ENCODE measurements at places on chromosomes 12 and 14. TPM values are rescaled to one million over a fixed set of nuclear protein-coding genes. Genes with fewer than 3 reads are reported as not detected.

The SOAT2 gene
- total RNA-seq: not detected

The CHST11 gene
- total RNA-seq: 54.3 TPM

The KCNC2 gene
- total RNA-seq: not detected

The PRH2 gene
- total RNA-seq: 0.63 TPM

The UNC79 gene
- not detected for total RNA-seq

The RILPL1 gene
- 11.7 TPM for total RNA-seq

The ACVR1B gene
- 7.1 TPM for total RNA-seq

The PTHLH gene
- 0.87 TPM for total RNA-seq

The GYS2 gene
- total RNA-seq: not detected

The CFAP54 gene
- total RNA-seq: 5.3 TPM

The SENP1 gene
- total RNA-seq: 27.5 TPM

DNA sequence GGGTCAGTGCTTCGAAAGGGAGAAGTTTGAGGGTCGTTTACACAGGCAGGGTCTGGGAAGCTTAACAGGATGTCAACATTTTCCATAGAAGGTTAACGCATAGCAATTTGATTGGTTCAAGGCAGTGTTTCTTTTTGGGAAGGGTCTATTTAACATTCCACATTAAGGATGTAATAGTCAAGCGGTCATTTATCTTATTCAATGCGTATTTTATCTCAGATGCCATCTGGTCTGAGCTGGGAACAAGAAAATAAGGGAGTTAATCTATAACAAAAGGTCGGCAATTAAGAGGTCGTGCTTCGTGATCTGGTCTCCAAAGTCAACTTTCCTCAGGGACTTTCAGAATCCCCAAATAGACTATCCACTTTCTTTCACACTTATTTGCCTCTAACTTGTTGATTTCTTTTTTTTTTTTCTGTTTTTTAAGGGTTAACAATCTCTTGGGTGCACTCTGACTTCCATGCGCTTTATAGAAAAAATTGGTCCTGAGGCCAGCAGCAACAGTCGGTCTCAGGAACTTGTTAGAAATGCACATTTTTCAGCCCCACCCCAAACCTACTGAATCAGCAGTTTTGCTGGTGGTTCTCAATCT is 550 bp upstream of the RESF1 start:
- no peak for DNase-seq

DNA sequence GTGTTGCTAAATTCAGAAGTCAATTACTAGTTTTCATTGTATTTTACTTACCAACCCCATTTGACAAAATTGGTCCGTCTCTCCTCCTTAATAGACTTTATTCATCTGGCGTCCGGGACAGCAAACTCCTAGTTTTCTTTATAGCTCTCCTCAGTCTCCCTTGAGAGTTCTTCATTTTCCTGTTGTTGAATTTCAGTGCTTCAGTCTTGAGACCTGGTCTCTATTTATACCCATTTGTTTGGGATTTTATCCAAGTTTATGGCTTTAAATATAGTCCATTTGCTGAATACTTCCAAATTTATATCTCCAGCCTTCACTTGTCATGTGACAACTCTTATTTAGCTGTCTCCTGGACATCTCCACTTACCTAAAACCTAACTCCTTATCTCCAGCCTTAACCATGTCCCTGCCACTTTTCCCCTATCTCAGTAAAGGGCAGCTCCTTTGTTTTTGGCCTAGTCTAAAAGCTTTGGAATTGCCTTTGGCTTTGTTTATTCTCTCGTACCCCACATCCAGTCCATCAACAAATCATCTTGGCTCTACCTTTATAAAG is 23.5 kb downstream of the KTN1 start:
- no peak for DNase-seq

DNA sequence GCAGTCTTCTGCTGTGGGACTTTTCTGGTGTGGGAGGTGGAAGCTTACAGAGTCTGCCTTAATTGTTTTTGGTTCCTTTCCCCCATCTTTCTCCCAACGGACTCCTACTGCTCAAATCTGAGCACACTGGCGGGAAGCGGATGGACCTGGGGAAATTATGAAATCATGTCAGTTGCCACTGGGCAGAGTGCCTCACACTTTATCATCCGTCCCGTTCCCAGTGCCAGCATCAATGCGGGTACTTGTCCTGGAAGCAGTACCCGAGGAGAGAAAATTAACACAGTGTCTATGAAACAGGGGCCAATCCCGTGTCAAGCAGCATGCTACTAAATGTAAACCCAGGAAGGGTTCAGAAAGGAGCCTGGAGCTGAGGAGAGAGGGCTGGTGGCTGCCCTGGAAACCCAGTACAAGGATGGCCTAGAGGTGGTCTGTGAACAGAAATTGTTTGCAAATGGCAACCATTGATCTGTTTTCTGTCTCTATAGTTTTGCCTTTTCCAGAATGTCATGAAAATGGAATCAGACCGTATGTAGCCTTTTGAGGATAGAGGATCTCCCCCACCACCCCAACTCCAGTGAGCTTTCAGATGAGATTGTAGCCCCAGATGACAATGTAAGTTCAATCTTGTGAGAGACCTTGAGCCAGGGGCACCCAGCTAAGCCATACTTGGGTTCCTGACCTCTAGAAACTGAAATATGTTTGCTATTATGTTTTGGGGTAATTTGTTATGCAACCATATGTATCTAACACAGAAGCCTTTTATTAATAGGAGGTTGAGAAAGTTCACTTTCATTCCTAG is 908 bp upstream of the CDKL1 start:
- peak; percentile 67 for DNase-seq

GRCh38 chr14:73686901-73687300 is 27.3 kb downstream of the PNMA1 start:
- no peak for DNase-seq

DNA sequence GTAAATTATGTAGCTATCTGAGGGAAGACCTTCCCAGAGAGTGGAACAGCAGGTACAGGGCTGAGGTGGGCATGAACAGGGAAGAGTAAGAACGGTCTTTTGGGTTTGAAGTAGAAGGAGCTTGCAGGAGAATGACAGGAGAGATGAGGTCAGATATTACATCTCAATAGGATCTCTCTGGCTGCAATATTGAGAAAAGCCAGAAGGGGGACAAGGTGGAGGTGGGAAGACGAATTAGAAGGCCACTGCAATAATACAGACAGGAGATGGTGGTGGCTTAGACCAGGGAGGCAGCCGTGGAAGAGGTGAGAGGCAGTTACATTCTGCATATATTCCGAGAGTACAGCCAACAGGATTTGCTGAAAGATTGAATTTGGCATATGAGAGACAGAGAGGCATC is 310.2 kb downstream of the APAF1 start:
- DNase-seq: peak; percentile 36

- DNase-seq: no peak
Measured at GRCh38 chr12:54879150-54879549, 24.8 kb downstream of the MUCL1 start.

DNA sequence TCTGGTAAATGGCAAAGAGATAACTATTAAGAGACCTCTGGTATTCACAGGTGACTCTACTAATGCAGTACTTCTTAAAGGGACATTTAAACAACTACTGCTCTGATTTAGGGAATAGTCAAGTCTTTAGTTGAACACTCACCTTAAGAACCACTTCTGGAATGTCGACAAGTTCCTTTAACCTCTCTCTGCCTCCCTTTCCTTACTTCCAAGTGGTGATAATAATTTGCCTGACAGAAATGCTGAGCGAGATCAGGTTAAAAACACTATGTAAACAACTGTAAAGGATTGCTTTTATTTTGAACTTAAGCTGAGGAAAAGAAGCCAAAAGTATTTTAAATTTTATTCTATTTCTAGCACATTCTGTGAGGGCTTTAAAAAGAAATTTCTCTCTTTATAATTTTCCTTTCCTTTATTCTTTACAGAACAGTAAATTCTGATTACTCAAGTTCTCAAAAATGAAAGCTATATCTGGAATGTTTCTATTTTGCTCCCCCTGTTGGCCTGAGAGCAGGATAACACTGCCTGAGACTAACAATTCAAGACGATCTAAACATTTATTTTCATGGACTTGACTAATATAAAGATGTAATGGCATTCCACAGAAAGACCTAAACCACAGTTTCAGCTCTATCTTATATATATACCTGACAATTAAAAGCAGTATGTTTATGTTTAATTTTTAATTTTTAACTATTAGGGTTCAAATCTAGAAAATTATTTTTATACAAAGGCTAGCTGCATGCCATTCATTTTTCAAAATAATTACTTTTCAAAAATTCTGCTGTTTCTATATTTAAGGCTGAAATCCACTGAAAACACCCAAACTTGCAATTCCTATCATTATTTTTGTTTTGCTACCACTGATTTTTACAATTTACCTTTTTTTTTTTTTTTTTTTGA is 29.2 kb downstream of the ZCCHC8 start:
- peak; percentile 35 for DNase-seq

- DNase-seq: no peak
Measured at GRCh38 chr12:52274521-52275120, at the start of gene KRT86. TSS of gene KRT86 (plus strand) at chr12:52274645. CDS start at chr12:52301917, 27,272 bp downstream.

DNA sequence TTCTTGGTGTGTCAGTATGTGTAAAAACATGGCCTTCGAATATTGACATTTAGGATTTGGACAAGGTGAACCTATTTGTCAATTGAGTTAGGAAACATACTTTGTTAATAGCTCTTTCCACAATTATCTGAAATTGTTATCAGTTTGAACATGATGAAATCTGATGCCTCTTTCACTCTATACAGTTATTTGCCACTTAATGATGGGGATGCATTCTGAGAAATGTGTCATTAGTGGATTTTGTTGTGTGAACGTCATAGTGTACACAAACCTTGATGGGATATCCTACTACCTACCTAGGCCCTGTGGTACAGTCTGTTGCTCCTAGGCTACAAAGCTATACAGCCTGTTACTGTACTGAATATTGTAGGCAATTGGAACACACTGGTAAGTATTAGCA is 4.8 kb downstream of the TULP3 start:
- no peak for DNase-seq

DNA sequence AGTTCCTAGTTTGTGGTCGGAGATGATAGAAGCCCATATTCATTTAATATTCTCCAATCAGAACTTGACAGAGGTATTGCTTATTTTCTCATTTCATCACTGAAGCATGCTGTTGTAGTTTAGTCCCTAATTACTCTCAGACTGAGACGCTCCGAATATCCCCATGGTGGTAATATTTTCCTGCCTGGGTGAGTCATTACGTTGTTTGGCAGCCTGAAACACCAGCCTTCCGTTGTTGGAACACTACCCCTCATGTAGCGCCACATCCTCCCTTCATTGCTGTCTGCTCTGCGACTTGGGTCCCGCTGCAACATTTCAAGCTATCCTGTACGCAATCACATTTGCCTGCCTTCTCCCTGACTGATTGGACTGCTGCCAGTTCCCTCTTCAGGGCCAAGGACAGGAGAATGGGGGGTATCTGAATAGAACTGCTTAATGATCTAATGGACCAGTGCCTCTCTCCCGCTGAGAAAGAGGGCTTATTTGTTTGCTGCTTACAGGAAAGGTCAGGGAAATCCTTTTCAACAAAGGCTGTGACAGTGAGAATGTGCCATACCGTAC is 369.1 kb downstream of the NPAS3 start:
- peak; percentile 51 for DNase-seq

GRCh38 chr14:85617791-85618190 is 87.8 kb downstream of the FLRT2 start:
- DNase-seq: no peak

GRCh38 chr12:20237091-20237490 is 131.2 kb upstream of the PDE3A start:
- DNase-seq: no peak

DNA sequence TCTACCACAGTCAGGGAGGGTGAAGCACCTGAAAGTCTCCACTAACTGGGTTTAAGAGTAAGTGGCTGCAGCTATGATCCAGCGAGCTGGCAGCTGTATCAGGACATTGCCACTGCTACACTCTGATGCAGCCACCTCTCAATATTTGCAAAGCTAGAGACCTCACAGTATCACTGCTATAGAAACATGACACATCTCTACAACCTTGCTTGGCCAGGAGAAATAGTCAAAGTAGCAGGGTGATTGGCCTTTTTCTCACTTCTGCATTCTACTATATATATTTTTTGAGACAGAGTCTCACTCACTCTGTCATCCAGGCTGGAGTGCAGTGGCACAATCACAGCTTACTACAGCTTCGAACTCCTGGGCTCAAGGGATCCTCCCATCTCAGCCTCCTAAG is 9.3 kb upstream of the FMNL3 start:
- DNase-seq: no peak

DNA sequence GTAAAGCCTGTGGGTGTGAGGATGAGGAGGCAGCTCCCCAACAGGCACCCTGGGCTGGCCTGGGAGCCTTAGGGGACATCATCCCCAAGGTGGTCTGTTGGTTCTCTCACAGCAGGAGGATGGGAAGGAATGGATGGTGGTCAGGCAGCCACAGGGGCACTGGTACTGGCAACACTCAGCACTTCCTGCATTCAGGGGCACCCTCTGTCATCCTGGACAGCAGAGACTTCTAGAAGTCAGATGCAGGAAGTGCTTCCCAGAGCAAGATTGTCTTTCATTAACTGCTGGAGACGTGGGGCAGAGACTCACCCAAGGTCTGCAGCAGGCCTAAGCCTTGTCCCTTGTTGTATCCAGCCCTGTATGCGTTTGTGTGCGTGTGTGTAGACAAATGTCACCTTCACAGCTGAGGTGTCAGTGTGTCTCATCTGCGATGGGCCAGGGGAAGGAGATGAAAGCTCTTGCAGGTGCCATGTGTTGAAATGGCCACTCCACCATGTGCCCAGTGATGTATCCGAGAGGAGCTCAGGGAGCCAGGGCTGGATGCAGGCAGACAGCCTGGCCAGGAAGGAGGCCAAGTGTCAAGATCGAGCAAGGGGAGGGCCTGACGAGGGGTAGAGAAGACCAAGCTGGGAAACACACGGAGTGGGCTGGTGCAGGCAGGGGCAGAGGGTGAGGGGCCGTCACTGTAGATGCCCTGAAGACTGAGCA is 85.1 kb downstream of the PITPNM2 start:
- no peak for DNase-seq

- no peak for DNase-seq
Measured at GRCh38 chr12:53004582-53004981, 1.7 kb upstream of the EIF4B start.

- no peak for DNase-seq
Measured at GRCh38 chr14:103480595-103480994, 42.0 kb downstream of the CKB start.

DNA sequence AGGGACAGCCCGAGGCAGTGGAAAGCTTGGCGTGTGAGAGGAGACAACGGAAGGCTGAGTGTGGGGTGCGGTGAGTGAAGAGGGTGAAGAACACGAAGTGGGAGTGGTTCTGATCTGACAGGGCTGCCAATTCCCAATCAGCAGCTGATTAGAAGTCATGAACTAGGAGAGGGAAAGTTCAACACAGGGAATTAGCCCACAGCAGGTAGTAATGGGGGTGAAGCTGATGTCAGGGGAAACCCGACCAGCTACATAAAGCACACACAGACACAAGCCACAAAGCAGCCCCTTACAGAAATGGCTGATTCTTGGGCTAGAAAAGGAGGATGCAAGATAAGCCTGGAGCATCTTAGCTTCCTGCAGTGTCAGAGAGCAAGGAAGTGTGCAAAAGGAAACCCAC is 47.5 kb upstream of the TCL1A start:
- no peak for DNase-seq

DNA sequence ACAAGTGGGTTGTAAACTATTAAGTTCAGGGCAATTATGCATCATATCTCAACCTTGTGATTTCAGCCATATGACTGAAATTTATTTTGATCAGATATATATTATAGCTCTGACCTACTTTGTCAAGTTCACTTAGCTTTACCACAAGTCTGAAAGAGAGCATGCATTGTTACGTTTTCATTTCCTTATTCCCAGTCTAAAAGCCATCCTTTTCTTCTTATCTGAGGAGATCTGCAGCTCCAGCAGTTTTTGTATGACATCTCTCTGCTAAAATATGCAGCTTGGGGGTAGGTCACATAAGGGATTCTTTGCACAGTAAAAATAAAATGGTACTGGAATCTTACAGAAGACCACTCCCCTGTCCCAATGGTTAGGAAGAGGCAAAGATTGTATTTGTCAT is 1682.8 kb upstream of the FLRT2 start:
- no peak for DNase-seq

- peak; percentile 52 for DNase-seq
Measured at GRCh38 chr12:106897082-106897481, 58.6 kb upstream of the TMEM263 start.
